A549 treated with DMSO at 1 μM for 4 hours (cell line): ENCODE measurements at places on chromosomes 4 and X. TPM values are rescaled to one million over a fixed set of nuclear protein-coding genes. Genes with fewer than 3 reads are reported as not detected.

The ODAPH gene
- 0.16 to 0.23 TPM (median 0.21 TPM) in 4 of 5 replicates, not detected in the other for total RNA-seq

The YTHDC1 gene
- total RNA-seq, result 33.4 to 38.6 TPM (median 36.3 TPM) in 5 replicates

The INTS6L gene
- total RNA-seq, result 0.08 to 0.46 TPM (median 0.17 TPM) in 5 replicates

The KLHL13 gene
- 0.30 to 0.37 TPM (median 0.34 TPM) in 5 replicates for total RNA-seq

The TEX13A gene
- not detected in 5 replicates for total RNA-seq

The NKX6-1 gene
- total RNA-seq, result 0.37 to 0.60 TPM (median 0.50 TPM) in 5 replicates

The NR0B1 gene
- total RNA-seq, result 31.1 to 49.4 TPM (median 34.6 TPM) in 5 replicates
